ENCODE measurements at places on chromosomes 4 and X. TPM values are rescaled to one million over a fixed set of nuclear protein-coding genes. Genes with fewer than 3 reads are reported as not detected.

FMR1 gene
- total RNA-seq, result 33.6 TPM

ATOH1 gene
- not detected for total RNA-seq

FAM47E gene
- total RNA-seq, result under 0.01 TPM

NR3C2 gene
- 0.55 TPM for total RNA-seq

KCNIP4 gene
- total RNA-seq, result not detected

OFD1 gene
- total RNA-seq, result 22.2 TPM

BGN gene
- 27.9 TPM for total RNA-seq

CCDC110 gene
- 2.0 TPM for total RNA-seq

Measured in uterine smooth muscle cell (primary cell).